ENCODE measurements at places on chromosomes 5 and 9.

DNA sequence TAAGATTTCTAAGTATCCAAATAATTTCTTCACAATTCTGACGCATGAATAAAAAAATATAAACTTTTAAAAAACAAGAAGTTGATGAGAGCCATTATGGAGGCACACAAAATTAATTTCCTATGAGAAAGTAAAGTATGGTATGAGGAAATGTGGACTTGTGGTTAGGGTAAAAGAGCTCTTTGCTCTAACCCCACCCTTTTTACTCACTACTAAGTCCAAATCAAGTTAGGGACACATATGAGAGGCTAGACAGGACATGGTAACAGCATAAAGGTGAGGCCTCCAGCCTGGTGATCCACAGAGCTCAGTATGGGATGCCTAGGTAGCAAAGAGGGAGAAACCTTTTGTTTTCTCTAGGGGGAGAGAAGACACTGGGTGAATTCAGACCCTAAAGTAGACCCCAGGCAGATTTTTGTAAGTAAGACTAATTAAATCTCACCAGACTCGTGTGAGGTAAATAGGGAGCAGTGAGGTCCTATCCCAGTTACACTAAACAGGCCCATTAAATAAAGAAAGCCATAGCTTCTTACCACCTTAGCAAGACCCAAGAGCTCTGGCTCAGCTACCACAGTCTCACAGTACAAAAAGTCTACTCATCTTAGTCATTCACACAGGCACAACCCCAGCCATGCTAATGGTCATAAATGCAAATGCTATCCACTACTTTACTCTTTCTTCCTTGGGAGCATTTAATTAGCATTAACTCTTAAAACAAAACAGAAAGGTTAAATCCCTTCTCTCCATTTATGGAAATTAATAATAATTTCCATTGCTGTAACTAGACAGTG, 42.6 kb downstream of the MLLT3 start:
- no peak for DNase-seq

- DNase-seq = no peak
These were observed 135.4 kb upstream of the IER5L start for GRCh38 chr9:129313331-129313955.

GRCh38 chr5:78922879-78923621, 62.1 kb downstream of the ARSB start:
- DNase-seq = no peak

DNA sequence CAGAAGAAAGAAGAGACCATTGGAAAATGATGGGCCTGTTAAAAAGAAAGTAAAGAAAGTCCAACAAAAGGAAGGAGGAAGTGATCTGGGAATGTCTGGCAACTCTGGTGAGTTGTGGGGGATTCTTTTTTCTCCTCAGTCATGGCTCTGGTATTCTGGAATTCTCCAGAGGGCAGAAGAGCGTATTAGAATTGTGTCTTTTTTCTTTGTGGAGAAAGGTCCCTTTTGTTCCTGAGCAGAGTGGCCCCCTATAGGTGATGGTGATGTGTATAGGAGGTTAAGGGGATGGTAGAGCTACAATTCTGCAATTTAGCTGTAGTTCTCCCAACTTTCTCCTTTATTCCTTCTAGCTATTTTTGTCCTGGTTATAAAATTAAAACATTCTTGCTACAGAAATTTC, 1.6 kb upstream of the DHFR start:
- no peak for DNase-seq

- DNase-seq = no peak
These were observed 50.1 kb downstream of the SLC1A3 start for GRCh38 chr5:36656556-36656955.

DNA sequence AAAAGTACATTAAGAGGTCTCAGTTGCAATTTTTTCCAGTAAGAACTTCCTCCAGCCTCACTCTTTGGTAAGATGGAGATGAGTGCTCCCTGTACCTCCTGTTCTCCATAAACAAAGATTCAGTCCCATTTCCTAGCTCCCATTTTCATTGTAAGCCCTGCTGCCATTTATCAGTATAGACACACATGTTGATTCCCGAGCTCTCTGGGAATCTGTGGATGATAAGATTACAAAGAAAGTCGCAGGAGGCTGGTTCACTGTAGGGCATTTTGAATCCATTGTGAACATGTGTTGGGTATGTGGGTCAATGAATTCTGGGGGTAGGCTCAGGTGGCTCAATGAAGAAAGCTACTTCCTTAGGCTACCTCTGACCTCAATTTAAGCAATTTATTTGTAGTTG, 36.7 kb downstream of the RGMB start:
- DNase-seq = no peak

DNA sequence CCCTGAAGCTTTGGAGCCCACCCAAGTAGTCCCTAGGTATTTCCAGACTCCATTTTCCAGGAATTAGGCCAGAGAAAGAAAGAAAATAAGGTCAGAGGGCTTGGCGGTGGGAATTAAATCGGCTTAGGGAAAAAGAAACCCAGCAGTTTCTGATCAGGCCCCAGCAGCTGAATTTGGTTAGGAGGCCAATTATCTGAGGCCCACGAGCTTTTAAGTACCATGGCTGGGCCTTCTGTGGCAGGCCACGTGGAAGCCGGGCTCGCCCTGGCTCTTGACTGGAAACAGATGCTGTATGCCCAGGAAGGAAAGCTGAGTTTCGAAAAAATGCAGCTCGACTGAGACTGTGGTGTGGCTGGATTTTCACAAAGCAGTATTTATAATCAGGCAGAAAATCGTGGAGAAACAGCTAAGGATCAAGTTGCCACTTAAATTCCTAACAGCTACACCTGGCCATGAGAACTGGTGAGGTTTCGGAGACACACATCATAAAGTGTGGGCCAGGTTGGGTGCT, 75.1 kb upstream of the PANK3 start:
- no peak for DNase-seq

DNA sequence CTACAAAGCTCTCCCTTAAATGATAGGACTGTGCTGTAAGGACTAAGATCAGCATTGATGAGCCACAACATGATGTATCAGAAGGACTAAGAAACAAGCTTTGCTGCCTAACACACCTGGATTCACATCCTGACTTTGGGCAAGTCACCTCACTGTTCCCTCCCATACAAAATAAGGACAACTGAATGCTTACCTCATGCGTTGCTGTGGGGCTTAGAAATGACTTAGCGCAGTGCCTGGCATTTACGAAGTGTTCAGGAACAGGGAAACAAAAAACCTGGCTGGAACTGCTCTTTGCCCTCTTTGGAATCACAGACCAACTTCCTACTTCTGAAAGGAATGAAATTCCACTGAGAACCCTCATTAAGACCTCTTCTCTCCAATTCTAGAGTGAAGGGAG, 113.7 kb downstream of the BAAT start:
- no peak for DNase-seq

GRCh38 chr5:157388111-157388710, 71.8 kb upstream of the NIPAL4 start:
- no peak for DNase-seq

GRCh38 chr5:127061537-127061936, 11.8 kb downstream of the C5orf63 start:
- DNase-seq = no peak
